AML-193 (cell line): ENCODE measurements at places on chromosomes 3 and 15.
A peak's percentile ranks its signal among the peaks of the same experiment; 100 is the strongest.

DNA sequence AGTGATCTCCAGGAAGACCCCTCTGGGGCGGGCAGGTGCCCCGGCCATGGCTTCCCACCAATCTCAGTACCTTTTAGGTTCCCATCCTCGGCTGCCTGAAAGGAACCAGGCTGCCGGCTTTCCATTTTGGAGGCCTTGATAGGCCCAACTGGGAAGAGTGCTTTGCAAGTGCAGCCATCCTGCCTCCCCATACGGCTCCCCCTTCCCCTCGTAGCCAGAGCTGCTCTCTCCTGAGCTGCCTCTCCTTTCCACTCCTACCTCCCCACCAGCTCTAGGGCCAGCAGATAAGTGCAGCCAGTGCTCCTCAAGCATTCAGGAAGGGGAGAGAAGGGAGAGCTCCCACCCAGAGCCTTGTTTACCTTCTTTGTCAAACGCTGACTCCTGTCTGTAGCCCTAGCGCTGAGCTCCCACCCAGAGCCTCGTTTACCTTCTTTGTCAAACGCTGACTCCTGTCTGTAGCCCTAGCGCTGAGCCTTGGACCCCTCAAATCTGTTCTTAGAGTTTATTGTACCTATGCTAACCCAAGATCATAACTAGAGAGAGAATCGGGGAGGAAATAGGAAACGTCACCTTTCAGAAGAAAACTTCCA is 133.0 kb downstream of the LRRK1 start:
- no peak for DNase-seq

DNA sequence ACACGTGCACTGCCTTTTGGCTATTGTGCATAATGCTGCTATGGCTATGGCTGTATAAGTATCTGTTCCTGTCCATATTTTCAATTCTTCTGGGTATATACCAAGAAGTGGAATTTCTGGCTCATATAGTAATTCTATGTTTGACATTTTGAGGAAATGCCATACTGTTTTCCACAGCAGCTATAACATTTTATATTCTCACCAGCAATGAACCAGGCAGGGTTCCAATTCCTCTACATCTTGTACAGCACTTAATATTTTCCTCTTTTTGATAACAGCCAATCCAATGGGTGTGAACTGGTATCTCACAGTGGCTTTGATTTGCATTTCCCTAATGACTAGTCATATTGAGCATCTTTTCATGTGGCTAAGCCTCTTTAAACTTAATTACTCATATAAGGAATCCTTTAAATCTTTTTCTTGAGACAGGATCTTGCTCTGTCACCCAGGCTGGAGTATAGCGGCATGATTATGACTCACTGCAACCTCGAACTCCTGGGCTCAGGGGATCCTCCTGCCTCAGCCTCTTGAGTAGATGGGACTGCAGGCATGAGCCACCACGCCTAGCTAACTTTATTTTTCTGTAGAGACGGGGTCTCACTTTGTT is 38.1 kb upstream of the IGDCC4 start:
- DNase-seq: no peak

DNA sequence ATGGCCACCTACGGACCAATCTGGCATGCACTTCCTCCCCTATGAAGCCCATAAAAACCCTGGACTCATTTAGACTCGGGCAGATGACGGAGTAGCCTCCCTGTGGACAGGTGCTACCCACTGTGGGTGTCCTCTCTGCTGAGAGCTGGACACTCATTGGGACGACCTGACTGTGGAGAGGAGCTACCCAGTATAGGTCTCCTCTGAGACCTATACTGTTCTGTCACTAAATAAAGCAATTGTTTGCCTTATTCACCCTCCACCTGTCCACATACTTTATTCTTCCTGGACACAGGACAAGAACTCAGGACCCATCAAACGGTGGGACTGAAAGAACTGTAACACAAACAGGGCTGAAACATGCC is 53.3 kb upstream of the CADM2 start:
- DNase-seq: no peak

GRCh38 chr15:80501476-80501875 is 97.3 kb downstream of the ARNT2 start:
- no peak for DNase-seq

- DNase-seq: no peak
Observed at GRCh38 chr3:33420966-33421365, 19.2 kb downstream of the UBP1 start.

DNA sequence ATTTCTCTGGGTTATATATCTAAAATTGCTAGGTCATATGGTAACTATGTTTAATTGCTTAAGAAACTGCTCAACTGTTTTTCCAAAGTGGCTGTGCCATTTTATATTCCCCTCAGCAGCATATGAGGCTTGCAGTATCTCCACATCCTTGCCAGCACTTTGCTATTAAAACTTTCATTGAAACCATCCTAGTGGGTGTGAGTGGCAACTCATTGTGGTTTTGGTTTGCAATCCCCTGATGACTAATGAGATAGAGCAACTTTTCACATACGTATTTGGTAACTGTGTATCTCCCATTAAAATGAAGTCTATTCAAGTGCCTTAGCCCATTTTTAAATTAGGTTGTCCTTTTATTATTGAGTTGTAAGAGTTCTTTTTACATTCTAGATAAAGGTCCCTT is 17.3 kb downstream of the KPNA1 start:
- peak; percentile 99 for DNase-seq

DNA sequence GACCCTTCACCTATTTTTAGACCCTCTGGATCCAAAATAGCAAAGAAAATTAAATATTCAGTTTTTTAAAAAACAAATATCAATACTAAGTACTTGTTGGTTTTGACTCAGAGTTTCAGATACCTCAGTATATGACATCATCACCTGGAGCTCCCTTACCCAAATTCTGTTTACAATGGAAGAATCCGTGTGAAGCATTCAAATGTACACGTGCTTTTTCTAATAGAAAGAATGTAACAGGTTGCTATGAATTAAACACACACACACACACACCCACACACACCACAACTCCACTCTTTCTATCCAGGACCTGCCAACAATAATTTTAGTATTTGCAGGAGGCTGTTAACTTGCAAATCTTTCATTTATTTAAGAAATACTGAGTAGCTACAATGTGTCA is 221.8 kb downstream of the THRB start:
- DNase-seq: no peak

- DNase-seq: peak; percentile 28
Observed at GRCh38 chr3:113533534-113533892, 1.2 kb downstream of the SIDT1 start.

DNA sequence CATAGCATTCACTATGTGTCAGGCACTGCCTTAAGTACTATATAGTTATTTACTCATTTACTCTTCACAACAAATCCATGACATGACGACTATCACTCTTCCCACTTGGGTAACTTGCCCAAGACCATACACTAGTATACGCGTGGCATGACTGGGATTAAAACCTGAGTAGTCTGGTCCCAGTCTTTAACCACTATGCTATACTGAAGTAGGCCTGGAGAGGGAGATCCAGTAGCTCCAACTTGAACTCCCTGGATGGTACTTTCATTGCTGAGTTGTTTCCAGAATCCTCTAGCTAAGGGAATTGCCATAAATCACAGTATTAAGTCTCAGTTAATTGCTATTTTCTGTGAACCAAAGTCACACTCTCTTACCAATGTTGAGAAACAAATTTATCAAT is 116.2 kb upstream of the LSAMP start:
- no peak for DNase-seq

DNA sequence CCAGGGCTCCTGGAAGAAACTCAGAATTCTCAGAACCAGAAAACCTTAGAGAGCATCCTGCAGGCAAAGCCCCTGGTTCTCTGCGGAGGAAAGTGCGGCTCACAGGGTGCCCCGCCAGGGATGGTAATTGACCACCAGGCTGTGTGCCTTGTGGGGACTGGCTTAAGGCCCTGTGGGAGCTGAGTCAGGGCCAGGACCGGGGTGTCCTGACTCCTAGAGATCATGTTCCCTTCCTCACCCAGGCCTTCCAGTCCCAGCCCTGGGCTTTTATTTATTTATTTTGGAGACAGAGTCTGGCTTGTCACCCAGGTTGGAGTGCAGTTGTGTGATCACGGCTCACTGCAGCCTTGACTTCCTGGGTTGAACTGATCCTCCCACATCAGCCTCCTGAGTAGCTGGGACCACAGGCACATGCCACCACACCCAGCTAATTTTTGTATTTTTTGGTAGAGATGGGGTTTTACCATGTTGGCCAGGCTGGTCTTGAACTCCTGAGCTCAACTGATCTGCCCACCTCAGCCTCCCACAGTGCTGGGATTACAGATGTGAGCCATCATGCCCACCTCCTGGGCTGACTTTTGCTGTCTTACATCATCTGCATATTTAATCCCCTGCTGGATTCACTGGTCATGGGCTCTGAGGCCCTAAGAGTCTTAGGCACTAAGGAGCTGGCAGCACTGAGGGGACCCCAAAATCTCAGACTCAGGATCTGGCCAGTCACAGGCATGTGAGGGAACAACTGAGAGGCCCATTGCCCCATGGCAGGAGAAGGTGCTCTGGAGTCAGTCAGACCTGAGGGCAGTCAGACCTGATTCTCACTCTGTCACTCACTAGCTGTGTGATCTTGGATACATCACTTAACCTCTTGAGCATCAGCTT is 20.4 kb upstream of the LAMP3 start:
- DNase-seq: no peak

DNA sequence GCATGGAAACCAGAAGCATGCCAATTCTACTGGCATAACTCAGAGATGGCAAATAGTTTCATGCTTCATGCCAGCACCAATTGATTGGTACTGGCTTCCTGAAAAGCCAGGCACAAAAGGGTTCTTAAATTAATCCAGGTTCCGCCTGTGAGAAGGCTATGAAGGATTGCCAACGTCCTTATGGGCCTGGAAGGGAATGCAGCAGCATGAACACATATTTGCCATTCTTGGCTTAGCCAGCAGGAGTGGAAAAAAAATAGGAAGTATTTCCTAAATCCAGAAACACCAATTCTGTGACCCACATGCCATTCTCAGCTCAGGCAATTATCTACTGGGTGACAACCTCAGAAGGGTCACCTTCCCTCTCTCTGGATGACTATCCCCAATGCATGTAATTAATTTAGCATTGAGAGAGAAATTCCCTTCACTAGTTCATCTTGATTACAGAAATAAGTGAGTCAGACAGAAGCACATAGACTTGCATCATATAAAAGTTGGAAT is 36.0 kb downstream of the ADAMTS9 start:
- DNase-seq: no peak

GRCh38 chr3:47443611-47443995 is 32.1 kb downstream of the SCAP start:
- DNase-seq: no peak

- DNase-seq: no peak
Observed at GRCh38 chr3:43330981-43331380, 44.6 kb downstream of the SNRK start.

- no peak for DNase-seq
Observed at GRCh38 chr3:126944089-126944965, 38.6 kb upstream of the PLXNA1 start.

GRCh38 chr3:106342386-106342785 is 473.6 kb upstream of the CBLB start:
- no peak for DNase-seq

DNA sequence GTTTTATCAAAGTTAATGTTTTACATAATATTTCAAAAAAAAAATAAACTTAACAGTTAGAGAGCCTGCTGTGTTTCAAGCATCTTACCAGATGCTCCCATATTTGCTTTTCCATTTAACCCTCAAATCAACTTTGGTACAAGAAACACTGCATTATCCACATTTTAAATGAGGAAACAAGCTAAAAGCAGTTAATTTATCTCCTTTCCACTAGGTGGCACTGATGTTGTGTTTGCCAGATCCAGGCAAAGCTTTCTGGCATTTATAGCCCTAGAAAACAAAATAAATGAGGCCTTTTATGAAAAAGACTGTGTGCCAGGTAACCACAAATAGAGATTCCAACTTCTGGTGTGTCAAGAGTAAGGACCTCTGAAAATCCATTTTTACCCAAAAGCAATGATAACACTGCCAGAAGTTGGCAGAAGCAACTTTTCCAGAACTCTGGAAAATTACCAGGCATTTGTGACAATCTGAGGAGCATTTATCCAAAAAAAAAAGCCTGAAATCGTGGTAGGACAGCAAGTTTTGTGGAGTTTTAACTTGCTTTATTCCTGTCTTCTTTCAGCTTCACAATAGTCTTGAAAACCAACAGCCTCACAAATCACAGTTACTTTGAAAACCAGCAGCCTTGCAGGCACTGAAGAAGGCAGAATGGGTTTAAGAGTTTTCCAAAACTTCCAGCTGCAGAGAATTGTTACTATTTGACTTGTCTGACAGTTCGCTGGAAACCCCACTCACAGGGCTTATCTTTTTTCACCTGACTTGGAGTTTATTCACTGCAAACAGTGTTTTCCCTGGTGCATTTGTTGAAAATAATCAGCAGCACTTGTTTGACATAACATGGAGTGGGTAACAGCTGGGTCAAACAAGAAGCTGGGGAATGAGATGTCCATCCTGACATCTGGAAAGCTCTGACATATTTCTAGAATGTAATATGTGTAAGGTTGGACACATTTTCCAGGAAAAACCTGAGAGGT is 9.2 kb downstream of the FAM162A start:
- peak; percentile 88 for DNase-seq

DNA sequence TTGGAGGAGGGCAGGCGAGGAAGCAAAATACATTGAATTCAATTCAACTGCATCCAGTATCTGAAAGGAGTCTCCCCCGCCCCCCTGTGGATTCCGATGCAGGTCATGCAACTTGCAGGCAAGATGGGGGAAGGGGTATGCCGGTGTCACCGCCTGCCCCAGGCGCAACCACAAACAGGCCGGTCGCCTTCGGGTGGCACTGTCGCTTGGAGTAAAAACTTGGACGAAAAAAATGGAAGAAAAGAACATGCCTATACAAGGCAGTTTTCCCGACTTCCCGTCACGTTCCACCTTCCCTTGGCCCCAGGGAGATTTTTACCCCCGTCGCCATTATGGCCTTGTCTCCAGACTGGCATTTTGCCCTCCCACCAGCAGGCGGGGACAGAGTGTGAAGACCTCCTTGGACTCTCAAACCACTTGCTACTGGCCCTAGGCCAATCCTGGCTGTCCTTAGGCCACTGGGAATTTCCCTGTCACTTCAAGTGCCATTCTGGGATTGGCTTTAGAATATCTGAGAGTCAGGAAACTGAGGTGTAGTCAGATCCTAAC is 1.6 kb upstream of the NTRK3 start:
- no peak for DNase-seq

GRCh38 chr3:105553851-105554250 is 187.1 kb downstream of the ALCAM start:
- no peak for DNase-seq

DNA sequence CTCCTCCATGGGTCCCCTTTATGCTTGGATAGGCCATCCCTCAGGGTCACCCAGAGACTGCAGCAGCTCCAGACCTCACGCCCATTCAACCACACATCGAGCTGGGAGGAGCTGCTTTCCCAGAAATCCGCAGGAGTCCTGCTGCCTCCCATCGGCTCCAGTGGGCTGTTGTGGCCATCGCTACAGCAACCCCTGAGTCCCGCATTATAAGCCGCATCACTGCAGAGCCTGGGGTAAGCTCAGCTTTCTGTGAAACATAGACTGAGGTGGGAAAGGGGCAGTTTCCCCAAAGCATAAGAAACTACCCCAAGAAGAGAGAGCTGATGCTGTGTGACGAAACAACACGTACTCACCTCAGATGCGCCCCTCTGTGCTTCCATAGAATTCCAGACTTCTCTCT is 35.7 kb downstream of the MRPL46 start:
- DNase-seq: no peak

- peak; percentile 54 for DNase-seq
Observed at GRCh38 chr3:76570436-76571057, 469.4 kb upstream of the ROBO2 start.

- DNase-seq: peak; percentile 76
Observed at GRCh38 chr3:48564022-48564421, 441 bp upstream of the UCN2 start.
